ENCODE measurements at places on chromosomes 2 and 18.

DNA sequence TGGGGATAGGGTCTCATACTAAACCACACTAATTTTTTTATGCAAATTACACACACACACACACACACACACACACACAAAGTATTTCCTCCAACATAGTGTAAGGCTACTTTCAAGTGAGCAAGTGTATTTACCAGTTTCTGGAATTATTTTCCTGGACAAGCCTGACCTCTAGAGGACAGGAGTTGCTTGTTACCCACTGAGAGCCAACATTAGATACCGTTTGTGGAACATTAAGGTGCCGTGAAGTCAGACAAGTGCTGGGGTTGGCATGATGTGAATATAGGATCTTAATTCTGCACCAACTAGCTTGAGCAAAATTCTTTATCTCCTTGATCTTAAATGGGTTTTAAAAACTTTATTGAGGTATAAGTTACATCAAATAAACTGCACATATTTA lies 39.3 kb upstream of the SERPINB2 start:
- no peak for DNase-seq

DNA sequence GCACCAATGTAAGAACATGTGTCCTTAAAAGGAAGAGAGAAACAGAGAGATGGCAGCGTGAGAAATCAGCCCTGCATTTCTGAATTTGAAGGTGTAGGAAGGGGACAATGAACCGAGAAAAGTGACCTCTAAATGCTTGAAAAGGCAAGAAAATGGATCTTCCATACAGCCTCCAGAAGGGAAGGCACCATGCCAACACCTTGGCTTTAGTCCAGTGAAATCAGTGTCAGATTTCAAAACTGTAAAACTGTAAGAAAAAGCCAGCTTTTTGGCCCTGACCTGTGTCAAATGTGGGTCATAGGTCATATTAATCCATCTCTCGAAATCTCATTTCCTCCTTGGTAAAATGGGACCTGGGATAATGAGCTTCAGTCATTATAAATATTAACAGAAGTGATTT lies 762.3 kb downstream of the DCDC2C start:
- no peak for DNase-seq

DNA sequence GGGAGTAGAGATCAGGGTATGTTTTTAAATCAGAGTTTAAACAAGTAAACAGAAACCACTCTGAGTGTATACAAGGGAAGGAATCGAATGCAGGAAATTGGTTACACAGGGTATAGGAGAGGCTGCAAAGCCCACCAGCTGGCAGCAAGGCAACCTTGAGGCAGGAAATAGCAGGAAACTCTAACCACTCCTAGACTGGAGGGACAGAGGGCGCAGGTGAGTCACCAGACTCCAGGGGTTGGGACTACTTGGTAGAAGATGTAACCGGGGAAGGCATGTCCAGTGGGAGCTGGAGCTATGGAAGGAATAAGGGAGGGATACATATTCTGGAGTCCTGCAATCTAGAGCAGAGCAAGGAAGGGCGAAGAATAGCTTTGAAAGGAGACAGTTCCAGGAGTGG lies 152.3 kb downstream of the MEIS1 start:
- DNase-seq, result no peak

- no peak for DNase-seq
Observed at GRCh38 chr18:3110034-3110752, 97.2 kb upstream of the LPIN2 start.

GRCh38 chr2:8412082-8412481 lies 269.8 kb upstream of the ID2 start:
- no peak for DNase-seq

GRCh38 chr2:119333360-119333759 lies 33.3 kb downstream of the C2orf76 start:
- DNase-seq, result no peak

GRCh38 chr2:9753276-9753600 lies 90.0 kb upstream of the TAF1B start:
- peak; percentile 81 for DNase-seq

DNA sequence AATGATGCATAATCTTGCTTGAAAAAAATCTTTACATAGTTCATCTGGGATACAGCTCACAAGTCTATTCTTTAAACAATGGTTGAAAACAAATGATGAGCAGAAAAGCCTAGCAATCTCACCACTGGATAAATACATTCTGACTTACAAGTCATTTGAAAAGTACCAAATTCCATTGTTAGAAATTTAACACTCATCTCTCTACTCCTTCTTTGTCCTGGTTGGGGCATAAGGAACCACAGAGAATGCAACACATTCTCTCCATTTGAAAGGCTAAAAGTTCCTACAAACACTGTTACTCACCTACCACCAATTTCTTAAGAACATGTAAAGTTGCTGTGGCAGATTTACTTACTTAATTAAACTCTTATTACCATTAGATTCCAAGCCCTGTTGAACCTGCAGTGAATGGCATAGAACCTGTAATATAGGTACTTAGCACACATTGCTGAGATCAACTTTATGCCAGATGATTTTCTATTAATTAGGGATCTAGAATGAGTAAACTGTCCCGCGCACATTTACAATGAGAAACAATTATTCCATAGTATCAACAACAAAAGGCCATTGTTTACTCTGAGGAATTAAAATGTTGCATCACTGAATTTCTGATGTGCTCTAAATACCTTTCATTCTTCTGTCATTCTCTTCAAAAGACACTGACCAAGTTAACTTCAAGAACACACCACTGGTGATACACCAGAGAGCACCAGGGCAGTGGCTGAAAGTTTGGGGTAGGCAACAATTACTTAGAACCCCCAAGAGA lies 69.6 kb downstream of the CABYR start:
- DNase-seq, result no peak

GRCh38 chr2:189225032-189225431 lies 45.5 kb upstream of the COL5A2 start:
- DNase-seq, result no peak

DNA sequence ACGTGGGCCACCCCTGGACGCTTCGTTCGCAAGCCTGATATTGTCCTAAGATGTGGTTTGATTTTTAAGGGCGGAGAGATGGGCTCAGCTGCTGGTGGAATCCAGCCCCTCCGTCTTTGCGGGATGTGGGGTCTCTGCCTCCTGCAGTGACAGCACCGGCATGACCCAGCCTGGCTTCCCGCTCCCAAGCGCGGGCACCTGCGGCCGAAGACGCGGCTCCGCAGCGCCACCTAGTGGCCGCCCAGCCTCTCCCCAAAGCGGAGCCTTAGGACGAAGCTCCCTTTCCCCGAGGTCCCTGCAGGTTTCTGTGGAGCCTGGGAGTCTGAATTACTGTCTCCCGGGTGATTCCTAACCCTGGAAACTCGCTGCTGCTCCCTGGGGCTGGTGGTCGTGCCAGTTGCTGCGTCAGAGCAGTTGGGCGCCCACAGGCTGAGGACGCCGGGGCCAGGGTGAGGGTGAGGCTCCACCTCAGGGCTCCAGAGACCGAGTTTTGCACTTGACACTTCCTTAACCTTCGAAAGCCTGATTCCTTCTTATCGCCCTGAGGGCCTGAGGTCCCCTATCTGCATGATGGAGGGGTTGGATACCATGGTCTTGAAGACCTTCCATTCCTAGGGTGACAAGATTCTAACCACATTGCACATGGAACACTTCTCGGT lies 137.5 kb downstream of the TPO start:
- DNase-seq, result peak; percentile 32

DNA sequence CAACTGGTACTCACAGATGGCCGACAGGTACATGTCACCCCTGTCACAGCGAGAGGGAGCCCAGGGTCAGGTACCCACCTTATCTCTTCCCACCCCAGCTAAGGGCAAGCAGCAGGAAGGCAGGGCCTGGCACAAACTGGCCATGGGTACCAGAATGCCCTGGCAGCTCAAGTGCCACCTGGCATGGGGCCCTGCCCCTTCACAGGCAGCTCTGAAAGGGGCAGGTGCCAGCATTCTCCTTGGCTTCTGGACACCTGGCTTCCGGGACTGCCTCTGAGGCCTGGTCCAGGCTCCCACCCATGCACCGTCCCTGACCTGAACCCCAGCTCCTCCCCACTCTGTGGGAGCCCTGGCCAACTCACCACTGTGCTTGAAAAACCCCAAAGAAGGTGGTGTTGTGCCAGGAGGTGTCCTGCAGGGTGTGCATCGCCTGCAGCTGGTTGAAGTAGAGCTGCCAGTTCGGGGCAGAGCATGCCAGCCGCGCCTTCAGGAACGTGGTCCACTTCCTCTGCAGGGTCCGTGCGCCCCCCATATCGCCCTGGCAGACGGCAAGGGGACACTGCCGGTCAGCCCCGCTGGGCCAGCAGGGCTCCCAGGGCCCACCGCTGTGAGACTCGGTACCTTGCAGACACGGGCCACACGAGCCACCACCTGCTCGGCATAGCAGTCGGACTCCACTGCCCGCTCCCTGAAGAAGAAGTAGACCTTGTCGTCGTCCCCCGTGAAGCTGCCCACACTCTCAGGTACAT lies 5.4 kb downstream of the SEMA4C start:
- DNase-seq, result no peak

- no peak for DNase-seq
Observed at GRCh38 chr2:58762176-58762781, 521.2 kb upstream of the FANCL start.

DNA sequence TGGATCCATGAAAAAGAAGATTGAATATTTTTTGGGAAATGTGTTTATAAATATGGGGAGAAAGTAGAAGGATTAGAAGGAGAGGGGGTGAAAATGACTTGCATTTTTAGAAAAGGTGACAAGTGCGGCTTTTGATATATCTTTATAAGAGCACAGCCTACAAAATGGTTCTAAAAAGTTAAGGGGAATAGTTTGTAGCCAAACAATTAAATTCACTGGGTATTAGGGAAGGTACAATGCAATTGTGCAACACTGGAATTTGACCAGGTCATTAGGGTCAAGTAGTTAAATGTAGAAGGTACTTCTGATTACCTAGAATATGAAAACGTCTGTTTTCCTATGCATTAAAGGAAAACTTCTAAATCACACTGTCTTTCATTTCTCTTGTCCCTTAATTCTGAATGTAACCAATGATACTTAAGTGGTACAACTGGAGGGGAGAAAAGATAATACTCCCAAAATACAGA lies 44.5 kb upstream of the SERTAD2 start:
- no peak for DNase-seq

GRCh38 chr2:33110461-33110860 lies 163.7 kb downstream of the LTBP1 start:
- no peak for DNase-seq

DNA sequence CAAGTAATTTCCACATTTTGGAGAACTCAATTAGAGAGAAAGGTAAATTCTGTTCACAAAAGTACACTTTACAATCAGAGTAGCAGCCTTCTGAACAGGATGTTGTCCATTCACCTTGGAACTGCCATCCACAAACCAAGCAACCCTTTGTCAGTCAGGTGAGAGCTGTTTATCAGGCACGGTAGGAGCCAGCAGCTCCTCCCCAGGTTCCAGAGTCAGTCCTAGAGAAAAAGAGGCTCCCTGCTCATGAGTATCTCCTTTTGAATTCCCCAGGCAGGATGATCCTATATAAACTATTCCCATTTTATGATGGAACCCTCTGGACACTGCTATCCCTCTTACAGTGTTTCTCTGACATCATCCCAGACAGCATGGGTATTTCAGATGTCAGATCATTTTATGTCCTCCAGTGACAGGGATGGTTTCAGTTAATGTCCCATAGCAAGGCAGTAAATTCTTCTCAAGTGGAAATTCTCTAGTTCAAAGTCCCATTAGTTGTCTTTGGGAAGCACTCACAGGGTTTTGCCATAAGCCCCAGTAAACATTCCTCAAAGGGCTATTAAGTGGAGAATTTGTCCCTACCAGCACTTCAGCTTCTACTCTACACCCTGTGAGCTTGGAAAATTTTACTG lies 34.5 kb upstream of the CSRNP3 start:
- no peak for DNase-seq

- no peak for DNase-seq
Observed at GRCh38 chr2:58834404-58834803, 593.3 kb upstream of the FANCL start.

DNA sequence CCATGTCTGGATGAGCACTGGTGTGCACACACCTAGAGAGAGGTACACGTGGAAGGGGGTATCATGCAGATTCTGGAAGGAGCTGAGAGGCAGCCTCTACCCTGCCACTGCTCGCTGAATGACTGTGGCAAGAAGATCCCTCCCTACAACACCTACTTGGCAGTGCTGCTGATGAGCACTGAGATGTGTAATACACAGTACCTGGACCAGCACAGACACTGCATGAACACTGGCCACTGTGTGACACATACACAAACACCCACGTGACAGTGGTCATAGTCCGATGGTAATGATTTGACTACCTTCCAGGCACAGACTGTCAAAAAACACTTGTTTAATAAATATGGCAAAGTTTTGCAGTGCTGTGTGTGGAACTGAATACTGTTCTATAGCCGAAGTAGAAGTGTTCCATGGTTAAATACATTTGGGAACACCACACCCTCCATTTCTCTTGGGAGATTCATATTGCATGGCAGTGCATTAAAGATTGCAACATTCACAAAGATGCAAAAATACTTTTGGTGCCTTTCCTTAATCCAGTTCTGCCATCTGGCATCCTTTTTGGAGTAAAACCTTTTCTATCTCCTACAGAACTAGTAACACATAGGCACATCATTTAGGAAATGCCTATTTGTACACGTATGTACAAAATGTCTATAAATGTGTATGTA lies 29.6 kb downstream of the MRPS5 start:
- DNase-seq, result no peak

DNA sequence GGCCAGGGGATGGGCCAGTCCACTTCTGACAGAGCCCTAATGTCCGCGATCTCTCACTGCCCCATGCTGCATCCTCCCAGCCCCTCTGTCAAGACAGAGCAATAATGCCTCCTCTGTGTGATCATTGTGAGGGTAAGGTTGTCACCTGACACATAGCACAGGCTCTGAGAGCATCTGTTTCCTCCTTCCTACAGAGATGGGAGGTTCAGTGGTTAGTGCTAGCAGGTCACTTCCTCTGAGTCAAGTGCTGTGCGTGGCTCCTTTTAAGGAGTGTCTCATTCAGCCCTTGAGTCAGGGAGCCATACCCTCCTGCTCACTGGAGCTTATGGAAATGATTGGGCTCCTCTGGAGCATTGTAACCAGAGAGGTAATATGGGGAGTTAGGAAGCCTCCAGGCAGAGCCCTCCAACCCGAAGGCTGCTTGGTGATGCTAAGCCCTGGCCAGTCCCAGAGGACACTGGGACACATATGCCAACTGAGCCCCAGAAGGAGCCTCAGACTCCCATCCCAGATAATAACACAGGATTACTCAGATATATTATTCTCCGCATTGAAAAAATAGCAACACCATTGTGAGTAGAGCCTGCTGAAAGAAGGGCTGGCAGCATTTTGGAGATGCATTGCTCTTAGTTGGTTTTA lies 189.0 kb downstream of the GALNT1 start:
- DNase-seq, result no peak

Measured in CD4-positive, alpha-beta T cell treated with Interleukin-15 for 4 hours (primary cell).